ENCODE measurements at places on chromosomes 5 and 9.
A peak's percentile ranks its signal among the peaks of the same experiment; 100 is the strongest.

GRCh38 chr9:86355814-86356213, 1.6 kb upstream of the TUT7 start:
- no peak for DNase-seq

DNA sequence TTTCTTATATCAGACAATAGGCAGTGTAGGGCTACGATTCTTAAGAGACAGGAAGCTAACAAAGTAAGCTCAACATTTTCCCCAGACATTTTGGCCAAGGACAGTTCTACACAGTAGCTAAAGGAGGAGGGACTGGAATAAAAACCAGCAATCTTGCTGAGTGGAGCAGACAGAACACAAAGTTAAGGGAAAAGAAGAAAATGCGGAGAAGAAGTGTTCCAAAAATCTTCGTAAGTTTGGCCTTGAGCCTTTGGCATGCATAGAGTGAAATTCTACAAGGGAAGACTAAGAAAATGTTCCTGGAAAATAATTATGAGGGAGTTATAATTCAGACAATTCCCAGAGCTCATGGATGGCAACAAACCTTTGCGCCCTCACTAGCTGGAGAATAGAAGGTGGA, 748.0 kb upstream of the CTNND2 start:
- DNase-seq: no peak

DNA sequence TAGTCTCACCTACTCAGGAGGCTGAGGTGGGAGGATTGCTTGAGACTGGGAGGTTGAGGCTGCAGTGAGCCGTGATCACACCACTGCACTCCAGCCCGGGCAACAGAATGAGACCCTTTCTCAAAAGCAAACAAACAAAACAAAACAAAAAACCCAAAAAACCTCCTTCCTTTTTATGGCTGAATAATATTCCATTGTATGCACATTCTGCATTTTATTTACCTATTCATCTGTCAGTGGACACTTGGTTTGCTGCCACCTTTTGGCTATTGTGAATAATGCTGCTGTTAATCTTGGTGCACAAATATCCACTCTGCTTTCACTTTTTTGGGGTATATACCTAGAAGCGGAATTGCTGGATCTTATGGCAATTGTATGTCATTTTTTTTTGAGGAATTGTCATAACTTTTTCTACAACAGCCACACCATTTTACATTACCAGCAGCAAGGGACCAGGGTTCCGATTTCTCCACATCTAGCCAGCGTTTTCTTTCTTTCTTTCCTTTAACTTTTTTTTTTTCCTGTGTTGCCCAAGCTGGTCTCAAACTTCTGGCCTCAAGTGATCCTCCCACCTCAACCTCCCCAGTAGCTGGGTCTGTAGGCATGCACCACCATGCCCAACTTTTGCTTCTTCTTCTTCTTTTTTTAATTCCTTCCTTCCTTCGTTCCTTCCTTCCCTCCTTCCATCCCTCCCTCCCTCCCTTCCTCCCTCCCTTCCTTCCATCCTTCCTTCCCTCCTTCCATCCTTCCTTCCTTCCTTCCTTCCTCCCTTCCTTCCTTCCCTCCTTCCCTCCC, 30.6 kb downstream of the NKX2-5 start:
- DNase-seq: no peak

- no peak for DNase-seq
These were observed 217.3 kb downstream of the LRRC70 start for GRCh38 chr5:62795926-62796325.

DNA sequence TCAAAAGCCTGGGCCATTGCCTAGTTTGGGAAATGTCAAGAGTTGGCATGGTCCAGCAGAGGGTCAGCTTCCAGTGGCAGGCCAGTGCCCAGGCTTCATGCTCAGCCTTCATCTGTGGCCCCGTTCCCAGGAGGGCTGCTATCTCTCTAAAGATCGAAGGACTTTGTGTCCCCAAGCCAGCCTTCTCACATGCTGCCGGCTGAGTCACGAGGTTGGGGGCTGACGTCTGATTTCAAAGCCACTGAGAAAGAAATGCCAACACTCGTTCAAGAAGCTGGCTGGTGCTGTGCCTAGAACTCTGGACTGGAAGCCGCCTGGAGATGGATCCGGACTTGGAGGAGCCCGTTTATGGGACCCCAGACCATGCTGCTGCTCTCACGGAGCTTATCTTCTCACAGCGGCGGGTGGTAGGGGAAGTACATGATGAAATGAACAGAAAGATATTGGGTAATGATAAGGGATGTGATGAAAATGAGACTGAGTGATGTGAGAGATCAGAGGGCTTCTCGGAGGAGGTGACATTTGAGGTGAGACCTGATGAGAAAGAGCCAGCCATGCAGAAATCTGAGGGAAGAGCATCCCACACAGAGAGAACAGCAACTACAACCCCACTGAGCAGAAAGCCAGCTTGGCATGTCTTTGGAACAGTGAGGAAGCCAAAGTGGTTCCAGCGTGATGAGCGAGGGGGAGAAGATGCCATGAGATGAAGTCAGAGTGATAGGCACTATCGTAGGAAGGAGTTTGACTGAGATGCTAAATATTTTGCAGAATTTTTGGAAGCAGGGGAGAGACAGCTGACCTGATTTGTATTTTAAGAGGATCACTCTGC, 54.9 kb upstream of the BOD1 start:
- DNase-seq: no peak

DNA sequence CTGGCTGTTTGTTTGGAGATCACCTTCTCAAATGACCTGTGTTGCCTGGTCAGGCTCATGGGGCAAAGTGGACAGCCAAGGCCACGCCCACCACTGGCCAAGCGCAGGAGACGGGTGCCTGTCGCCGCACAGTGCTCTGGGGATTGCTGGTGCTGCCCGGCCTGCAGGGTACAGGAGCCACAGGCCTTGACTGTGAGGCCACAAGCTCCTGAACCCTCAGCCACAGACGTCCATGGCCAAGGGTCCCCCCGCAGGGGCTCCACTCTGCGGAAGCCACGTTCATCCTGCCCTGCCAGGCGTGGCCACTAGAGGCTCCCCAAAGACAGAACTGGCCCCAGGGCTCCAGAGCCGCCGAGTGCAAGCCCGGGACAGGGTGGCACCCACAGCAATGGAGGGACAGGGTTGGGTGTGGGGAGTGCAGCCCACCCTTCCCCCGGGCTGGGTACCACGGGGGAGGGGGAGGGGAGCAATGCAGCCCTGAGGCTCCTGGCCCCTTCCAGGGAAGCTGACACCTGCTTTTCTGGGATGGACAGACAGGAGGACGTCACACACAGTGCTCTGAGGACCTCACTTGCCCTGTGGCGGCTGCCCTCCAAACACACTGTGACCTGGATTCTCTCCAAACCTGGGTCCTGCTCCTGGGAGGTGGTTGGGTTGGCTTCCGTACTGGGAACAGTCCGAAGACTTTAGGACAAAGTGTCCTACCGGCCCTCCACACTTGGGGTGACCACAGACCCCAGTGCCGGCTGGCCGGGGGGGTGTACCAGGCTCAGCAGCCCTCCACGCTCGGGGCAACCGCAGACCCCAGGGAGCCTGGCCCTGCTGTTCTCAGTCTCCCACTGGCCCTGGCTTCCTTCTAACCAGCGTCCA, 21.5 kb downstream of the TPPP start:
- DNase-seq: peak; percentile 70

DNA sequence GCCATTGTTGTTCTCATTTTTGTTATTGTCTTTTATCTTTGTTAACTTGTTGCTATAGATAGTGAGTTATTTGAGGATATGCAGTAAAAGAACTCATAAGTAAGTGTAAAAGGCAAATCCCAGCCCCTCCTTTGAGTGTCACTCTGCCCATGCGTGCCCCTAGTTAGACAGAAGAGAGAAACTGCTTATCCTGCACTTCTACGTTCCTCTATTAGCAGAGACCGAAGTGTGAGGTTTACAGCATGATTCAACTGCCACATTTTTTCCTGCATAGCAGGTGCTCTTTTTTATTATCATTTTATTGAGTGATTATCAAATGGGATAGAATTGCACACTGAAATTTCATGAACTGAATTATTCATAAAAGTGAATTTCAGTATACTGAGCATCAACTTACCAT, 12.0 kb upstream of the DNAH5 start:
- DNase-seq: no peak

- no peak for DNase-seq
These were observed 6.2 kb upstream of the LIFR start for GRCh38 chr5:38562444-38563210.

DNA sequence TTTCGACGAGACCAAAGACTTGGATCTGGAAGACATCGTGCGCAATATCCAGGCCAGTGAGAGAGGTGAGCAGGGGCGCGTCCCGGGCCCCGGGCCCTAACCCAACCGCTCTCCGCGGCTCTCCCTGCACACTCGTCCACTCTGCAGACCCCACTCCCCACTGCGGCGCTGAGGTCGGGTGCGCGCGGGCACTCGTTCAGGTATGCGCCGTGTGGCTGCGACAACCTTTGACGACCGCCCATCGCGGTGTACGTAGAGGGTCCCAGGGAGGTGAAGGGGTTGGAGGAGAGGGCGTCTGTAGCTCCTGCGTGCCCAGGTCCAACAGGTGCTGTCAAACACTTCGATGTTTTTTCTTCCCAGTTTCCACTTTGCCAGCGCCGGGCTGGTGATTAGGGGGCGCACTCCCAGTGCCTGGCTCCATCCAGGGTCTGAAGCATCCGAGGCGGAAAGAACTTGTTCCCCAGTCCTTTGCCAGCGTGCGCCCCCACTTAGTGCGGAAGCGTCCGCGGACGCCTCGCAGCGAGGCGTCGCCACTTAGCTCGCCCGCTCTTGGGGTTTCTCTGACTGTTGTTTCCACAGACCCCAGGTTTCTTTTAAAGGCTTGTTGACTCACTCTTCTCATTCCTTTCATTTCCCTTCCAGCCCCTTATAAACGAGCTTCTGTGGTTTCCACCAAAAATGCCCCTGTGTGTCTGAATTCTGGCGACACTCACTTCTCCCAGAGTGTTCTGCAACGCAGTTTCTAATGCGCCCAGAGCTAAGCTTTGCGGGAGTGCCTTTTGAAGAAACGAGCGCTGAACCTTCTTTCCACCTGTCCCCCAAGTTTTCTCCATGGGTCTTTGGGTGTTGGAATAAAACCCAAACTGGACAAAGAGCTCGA, 1.6 kb downstream of the NPR3 start:
- no peak for DNase-seq

- DNase-seq: no peak
These were observed 22.9 kb upstream of the HMGCS1 start for GRCh38 chr5:43336159-43336558.

- no peak for DNase-seq
These were observed 503.9 kb upstream of the DAB2 start for GRCh38 chr5:39928709-39929108.

DNA sequence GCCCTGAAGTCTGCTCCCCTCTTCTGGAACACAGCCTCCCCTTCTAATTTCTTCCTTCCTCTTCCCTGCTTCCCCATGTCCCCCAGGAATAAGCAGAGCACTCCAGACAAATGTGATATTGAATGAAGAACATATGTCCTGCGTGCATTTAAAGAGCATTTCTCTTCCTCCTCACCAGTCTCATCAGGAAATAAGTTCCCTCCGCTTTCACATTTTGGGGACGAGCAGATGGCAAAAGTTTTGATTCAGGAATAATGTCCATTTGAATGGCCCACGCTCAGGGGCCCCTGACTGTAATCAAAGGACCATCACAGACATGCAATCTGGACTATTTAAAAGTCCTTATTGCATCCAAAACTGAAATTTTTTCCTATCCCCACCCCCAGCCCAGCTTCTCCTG, 316.1 kb downstream of the CDK5RAP2 start:
- no peak for DNase-seq

- no peak for DNase-seq
These were observed 376.8 kb upstream of the RFX3 start for GRCh38 chr9:3902631-3903030.

DNA sequence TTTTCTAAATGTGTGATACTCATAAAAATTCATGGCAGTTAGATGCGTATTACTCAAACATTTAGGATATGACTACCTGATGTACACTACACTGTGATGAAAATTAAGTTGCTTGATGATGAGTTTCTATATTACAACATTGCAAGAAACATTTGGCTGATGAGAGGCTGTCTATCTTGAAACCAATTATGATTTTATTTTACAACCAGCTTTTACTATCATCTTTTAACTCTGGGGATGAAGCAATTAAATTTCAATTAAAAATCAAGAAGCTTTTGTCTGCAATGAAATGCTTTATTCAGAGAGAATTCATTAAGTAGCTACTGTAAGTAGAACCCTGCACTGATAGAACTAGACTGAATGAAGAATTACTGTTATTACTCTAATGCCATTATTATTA, 500.4 kb downstream of the KCTD16 start:
- no peak for DNase-seq

DNA sequence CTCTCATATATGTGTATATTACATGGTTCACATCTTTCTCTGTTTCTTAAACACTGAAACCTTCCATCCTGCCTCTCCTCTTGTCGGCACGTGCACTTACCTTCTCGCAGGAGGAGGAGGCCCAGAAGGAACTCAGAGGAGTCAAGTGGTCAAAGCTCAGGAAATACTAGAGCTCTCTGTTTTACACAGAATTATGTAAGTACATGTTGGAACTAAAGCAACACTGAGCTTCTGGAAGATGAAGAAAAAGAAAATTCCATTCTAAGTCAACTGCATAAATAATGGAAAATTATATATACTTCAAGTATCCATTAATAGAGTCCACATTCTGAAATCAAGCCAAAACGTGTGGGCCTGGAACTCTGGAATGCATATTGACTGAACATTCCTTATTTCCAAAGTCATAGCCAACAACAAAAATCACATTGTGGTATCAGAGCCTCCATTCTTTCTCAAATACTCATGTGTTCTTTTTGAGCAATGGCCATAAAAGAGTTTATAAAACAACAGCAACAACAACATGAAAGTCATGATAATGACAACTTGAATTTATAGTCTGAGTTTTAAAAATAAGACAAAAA, 121.5 kb upstream of the RAI14 start:
- DNase-seq: no peak

GRCh38 chr9:68973619-68974018, 40.3 kb downstream of the PRKACG start:
- no peak for DNase-seq

All from activated CD4-positive, CD25-positive, alpha-beta regulatory T cell treated with anti-CD3 and anti-CD28 coated beads, Interleukin-2, amount 50 U/mL, for 72 hours (primary cell).